ENCODE measurements at places on chromosomes 1 and 21.

- DNase-seq: no peak
Measured at GRCh38 chr1:36846357-36846756, 188.0 kb downstream of the GRIK3 start.

GRCh38 chr1:50109647-50110075, 941 bp downstream of the ELAVL4 start:
- DNase-seq: peak; percentile 58

GRCh38 chr1:31335007-31335406, 37.9 kb downstream of the FABP3 start:
- DNase-seq: peak; percentile 66

DNA sequence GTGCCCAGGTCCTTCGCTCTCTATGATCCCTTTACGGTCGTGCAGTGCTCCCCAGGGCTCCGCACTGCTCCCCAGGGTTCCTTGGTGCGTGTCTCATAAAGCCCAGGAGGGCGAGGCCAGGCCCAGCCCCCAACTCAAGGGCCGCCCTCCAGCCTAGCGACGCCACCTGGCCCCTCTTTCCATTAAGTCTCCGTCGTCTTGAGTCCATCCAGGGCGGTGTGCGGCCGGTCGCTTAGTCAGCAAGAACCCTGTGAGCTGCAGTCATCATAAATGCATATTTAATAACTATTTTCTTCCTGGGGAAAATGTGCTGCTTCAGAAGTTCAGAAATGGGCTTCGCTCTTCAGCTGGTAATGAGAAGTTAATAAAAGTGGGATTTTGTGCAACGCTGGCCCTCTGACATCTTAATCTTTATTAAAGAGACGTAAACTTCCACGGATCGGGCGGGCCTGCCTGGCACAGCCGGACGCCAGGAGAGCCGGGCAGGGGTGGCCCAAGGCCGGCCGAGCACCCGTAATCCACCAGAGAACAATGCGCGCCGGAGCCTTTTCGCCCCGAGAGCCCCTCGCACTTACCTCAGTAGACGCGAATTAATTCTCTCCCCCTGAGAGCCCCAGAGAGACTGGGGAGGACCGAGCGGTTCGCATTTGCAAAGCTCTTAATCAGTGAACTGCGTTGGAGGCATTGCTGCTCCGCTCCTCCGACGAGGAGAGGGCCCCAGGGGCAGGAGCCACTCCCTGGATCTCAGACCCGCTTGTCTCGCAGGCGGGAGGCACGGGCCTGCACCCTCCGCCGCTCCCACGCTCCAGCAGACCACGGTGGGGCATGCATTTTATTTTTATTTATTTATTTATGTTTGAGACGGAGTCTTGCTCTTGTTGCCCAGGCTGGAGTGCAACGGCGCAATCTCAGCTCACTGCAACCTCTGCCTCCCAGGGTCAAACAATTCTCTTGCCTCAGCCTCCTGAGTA, 188.3 kb upstream of the ARHGEF16 start:
- no peak for DNase-seq

DNA sequence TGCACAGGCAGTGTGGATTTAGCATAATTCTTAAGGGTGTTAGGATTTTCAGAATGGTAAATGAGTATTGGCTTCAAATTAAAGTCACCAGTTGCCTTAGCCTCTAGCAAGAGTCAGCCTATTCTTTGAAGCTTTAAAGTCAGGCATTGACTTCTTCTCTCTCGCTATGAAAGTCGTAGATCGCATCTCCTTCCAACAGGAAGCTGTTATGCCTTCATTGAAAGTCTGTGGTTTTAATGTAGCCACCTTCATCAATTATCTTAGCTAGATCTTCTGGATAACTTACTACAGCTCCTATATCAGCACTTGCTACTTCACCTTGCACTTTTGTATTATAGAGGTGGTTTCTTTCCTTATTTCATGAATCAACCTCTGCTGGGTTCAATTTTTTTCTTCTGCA, 320.2 kb downstream of the PTPRC start:
- DNase-seq: no peak

GRCh38 chr1:213720032-213720431, 267.7 kb upstream of the PROX1 start:
- DNase-seq: no peak

DNA sequence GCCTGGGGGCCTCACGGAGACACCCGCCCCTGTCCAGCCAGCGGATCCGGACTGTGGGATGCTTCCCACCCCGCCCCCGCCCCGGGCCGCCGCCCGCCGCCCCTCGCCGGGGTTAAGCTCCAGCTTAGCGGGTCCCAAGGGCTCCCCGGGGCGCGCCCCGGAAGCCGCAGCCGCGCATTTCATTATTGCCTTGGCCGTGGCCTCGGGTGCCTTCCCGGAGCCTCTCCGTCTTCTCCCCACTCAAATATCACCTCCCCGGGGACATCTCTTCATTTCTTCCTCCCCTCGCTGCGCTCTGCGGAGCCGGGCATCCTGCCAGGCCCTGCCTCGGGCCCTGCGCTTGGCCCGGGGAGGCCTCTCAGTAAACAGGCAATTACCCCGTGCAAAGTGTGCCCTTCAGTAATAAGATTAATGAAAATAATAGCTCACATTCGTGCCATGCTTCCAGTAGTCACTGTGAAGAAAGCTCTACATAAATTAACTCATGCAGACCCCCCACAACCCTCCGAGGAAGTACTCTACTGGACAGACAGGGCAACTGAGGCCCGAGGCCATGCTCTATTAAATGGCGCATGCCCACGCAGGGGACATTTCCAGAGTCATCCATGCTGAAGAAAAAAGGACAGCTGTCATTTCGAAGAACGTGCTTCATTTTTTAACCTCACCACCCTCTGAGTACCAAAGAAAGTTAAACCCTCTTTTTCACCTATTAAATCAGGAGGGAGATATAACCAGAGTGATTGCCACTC, 49.9 kb upstream of the LAPTM5 start:
- no peak for DNase-seq

GRCh38 chr21:27564684-27565301, 597.9 kb upstream of the ADAMTS5 start:
- DNase-seq: peak; percentile 35

DNA sequence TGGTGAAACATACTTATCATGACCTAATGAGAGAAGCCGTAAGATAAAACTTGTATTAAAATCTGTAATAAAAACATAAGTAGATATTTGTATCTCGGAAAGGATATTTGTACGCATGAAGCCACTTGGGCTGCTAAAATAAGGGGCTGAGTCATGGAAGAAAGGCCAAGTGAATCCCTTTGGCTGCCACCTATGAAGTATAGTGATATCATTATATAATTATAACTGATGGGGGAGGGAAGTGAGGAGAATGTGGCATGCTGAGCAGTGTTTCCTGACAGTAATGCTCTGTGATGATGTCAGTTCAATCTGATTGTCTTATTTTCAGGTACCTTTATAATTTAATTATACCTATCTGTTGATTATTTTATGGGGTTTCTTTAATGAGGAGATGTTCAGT, 13.6 kb downstream of the RWDD3 start:
- DNase-seq: no peak

DNA sequence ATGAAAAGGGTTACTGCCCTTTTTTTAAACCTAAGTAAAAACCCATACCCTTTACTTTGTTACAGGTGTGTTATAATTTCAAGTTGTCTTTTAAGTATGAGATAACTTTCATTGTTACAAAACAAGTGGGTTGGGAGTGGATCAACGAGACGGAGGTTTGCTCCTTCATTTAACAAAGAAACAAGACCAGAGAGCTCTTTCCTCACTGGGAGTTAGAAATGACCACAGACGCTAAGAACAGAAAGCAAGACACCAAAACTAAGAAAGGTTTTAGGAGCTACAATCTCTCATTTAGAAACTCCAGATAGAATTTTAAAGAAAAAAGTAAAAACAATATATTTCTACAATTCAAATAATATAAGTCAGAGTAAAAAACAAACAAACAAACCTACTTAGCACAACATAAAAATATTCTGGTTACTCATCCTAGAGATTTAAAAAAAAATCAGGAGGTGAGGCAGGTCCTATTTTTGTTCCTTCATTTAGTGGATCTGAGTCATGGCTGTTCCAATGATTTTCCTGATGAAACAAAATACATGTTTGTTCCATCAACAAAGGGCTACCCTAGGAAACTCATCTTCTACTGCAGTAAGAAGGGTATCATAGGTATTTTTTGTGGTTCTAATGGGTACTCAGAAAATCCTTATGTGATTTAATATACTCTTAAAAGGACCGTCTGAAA, 33.0 kb downstream of the APP start:
- no peak for DNase-seq

DNA sequence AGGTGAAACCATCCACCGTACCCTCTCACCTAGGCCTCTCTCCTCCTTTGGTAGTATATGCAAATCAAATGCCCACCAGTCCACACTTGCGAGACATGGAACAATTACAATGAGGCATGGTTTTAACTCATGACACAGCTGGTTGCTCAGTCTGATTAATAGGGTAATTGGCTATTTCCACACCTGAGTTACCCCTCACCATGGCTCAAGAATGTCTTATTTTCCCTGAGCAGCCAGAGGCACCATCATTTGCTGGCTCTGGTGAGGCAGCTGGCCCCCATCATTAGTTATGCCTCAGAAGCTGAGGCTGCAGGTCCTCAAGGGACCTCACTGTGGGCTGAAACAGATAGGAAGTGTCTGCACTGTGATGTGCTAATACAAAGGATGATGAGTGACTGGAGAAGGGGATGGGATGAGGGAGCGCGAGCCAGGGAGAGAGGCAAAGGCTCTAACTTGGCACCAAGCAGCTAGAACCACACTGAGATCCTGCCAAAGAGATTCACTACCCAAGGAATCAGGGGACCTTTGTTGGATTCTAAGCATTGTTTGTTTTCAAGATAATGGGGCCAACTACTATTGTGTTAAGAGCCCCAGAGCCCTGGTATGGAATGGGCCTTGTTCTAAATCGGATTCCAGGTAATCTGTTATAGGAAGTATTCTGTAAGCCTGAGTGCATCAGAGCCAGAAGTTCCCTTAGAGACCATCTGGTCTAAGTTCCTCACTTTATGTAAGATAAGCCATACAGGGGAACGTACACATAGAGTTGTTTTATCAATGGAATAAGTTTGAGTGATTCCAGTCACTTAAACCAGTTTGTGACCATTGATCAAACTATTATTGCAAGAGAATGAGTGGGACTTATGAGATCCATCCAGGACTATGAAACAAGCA, 80.0 kb upstream of the CNTN2 start:
- peak; percentile 53 for DNase-seq

- DNase-seq: no peak
Measured at GRCh38 chr1:198892065-198892464, 253.2 kb downstream of the PTPRC start.
